ENCODE measurements at places on chromosomes 11 and 22. TPM values are rescaled to one million over a fixed set of nuclear protein-coding genes. Genes with fewer than 3 reads are reported as not detected.
A peak's percentile ranks its signal among the peaks of the same experiment; 100 is the strongest.

DNA sequence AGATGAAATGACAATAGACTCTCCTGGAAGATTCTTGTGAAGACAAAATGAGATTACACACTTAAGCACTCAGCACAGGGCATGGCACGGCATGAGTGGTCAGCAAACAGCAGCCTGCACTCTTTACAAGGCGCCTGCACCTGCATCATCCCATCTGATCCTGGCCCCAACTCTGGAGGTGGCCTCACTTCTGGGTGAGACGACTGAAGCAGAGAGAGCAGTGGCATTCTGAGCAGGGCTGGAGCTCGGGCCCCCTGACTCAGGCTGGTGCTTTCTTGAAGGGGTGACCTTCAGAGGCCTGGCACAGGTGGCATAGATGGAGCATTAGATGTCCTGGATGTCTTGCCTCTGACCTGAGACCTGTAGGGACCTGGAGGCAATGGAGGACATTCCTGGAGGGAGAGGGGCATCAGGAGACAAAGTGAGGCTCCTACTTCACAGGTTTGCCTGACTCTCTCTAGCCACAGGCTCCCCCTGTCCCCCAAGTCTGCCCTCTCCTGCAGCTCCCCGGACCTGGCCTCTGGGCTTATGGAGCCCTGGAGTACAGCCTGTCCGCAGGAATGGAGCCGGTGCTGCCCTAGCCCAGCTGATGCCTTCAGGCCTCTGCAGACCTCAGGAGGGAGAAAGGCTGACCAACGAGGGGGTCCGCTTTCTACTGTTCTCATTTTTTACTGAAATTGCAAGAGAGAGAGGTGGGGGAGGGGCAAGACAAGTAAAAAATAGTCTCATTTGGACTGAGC, 65.5 kb upstream of the THY1 start:
- H3K4me1 ChIP-seq: no peaks in the 10 kb centered on the region
- no peak overlapping the region for H3K4me3 ChIP-seq
- H3K27me3 ChIP-seq: no peaks in the 10 kb centered on the region
- peak; percentile 25 for DNase-seq
- H3K36me3 ChIP-seq: no peaks in the 10 kb centered on the region
- H3K27ac ChIP-seq: no peak overlapping the region

Gene TMEM121B
- polyA plus RNA-seq: 0.15 TPM

Gene CLCF1
- 2.6 TPM for polyA plus RNA-seq

DNA sequence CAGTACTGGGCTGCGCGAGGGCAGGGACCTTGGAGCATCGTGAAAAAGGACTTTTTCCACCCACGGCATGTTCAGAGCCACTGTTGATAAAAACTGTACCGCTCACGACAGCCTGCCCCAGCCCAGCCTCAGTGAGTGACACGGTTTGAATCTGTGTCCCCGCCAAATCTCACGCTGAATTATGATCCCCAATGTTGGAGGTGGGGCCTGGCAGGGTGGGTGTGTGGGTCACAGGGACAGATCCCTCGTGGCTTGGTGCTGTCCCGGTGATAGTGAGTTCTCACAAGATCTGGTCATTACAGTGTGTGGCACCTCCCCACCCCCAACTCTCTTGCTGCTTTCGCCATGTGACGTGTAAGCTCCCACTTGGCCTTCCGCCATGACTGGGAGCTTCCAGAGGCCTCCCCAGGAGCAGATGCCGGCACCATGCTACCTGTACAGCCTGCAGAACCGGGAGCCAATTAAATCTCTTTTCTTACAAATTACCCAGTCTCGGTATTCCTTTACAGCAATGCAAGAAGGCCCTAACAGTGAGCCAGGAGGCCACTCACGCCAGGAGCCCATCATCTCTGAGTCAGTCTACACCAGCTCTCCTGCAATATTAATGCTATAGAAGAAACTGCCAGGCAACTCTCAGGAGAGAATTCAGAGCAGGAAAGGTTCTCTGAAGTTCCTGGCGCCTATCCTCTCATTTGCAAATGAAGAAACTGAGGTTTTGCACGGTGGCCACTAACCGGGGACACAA, 1.3 kb downstream of the TOLLIP start:
- no peaks in the 10 kb centered on the region for H3K36me3 ChIP-seq
- DNase-seq: no peak
- no peak overlapping the region for H3K4me3 ChIP-seq
- H3K27ac ChIP-seq: no peak overlapping the region

Gene FOXRED2
- 1.6 TPM for polyA plus RNA-seq
